Stimulated activated naive CD8-positive, alpha-beta T cell treated with anti-CD3 and anti-CD28 coated beads, Interleukin-15, Interleukin-2, amounts not matched to agents 100 U/mL and 50 U/mL, for 24 hours (primary cell): ENCODE measurements at places on chromosomes 5 and 9.

- DNase-seq = no peak
These were observed 319.0 kb upstream of the CDH6 start for GRCh38 chr5:30874241-30875034.

DNA sequence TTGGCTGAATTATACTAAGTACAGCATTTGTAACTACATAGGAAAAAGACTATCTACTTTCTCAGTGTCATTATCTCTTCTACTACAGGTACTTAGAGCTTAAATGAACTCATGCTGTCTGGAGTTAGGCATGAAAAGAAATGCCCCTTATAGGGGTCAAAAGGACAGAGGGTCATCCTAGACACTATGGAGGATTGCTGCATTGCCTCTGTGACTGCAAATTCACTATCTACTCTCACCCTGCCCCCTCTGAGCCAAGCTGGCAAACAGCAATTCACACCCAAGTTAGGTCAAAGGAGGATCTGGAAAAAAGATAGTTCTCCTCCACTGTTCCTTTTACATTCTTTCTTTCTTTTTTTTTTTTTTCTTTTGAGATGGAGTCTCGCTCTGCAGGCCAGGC, 36.7 kb downstream of the ANKRD31 start:
- no peak for DNase-seq

GRCh38 chr5:52789851-52790250, 2.1 kb downstream of the ITGA1 start:
- DNase-seq = no peak

GRCh38 chr9:109001275-109001676, 12.0 kb downstream of the CTNNAL1 start:
- DNase-seq = no peak

- no peak for DNase-seq
These were observed 87.6 kb downstream of the PHF2 start for GRCh38 chr9:93663877-93664548.

GRCh38 chr9:33289936-33290246, 425 bp upstream of the NFX1 start:
- no peak for DNase-seq

GRCh38 chr5:73998489-73998888, 372.5 kb downstream of the ARHGEF28 start:
- no peak for DNase-seq

DNA sequence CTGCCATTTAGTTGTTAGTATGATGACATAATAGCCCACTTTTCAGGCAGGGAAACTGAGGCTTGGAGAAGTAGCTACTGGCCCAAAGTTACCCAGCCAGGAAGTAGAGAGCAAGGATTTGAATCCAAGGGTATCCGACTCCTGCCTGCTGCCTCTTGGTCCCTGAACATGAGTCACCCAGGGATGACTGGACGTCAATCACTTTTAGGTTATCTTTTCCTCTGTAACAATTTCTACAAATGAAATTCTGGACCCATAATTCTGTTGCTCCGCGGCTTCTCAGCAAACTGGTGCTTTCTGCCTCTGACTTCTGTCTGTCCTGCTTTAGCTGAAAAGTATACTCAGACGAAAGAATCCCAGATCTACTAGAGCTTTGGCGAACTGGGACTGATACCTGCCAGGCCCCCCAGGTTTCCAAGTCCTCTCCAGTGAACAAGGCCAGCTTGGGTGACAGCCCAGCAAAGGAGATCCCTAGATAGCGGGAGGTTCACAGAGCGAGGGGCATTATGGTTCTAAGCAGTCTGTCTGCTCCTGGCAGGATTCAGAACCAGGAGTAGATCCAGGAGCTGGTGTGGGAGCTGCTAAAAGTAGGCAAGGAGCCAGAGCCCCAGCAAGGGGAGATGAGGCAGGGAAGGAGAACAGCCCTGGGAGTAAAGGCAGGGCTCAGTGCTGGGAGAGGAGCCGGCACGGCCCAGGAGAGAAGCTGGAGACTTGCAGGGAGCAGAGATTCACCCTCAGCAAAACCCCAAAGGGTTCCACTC, 20.6 kb downstream of the OLFML2A start:
- DNase-seq = no peak

DNA sequence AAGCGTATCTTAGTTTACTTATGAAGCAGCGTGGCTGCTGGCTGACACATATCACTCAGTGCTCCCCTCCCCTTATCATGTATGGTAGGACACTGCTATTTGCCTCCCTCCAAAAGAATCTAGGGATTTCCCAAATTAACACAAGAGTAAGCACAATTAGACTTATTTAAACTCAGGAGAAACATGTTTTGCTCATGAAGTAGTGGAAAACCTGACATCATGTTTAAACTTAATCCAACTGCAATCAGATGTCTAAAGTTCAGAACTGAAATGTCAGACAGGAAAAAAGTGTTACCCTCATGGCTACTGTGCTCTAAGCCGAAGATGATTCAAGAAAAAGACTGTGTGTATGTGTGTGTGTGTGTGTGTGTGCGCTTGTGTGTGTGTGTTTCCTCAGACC, 324.1 kb upstream of the TNC start:
- no peak for DNase-seq

DNA sequence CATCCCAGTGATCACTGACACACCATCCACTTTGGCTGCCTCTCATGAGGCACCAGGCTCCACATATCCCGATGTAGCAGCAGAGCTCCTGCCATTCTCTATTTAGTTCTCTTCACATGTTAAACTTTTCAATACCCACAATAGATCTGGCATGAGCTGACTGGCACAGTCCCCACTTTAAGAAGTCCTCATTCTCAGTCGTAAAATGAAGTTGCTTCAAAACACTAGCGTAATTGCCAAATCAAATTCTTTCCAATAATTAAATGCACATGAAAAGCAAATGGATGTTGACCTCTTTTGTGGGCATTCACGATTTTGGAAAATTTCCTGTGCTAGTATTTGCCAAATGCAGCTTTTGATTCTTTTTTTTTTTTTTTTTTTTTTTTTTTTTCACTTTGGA, 32.4 kb downstream of the HAPLN1 start:
- no peak for DNase-seq

DNA sequence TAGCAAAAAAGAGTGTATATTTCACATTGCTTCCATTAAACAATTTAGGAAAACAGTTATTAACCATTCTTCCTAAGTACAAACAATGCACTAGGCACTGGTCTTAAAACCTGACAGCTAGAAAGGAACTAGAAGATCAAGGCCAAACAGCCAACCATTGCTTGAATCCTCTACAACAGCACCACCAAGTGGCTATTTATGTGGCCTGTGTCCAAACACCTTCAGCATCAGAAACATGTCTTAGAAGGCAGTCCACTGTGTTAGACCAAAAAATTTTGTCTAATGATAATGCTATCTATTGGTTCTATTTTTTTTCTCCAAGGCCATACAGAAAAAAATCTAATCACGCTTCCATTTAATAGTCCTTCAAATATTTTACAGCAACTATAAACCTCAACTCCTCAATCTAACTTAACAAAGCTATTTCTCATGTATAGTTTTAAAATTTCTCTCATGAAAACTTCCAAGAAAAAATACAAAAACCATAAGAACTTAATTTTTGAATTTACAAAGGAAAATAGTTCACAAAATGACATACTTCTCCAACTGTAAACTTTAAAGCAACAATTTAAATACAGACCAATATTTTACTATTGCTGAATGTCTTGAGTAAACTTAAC, 36.1 kb downstream of the CAAP1 start:
- DNase-seq = no peak

DNA sequence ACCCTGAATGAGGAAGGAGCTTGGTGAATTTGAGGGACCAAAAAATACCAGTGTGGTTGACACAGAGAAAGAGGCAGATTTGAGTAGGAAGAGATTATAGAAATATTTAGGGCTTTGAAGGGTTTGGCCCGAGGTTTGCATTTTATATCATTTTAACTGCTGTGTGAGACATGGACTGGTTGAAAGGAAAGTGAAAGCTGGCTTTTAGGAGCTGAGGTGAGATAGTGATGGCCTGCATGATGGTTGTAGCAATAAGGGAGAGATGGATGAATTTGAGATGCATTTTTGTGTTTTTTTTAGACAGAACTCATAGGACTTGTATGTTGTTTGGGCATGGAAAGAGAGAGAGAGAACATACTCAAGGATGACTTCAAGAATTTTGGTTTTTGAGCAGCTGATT, 21.7 kb downstream of the FER start:
- DNase-seq = no peak

DNA sequence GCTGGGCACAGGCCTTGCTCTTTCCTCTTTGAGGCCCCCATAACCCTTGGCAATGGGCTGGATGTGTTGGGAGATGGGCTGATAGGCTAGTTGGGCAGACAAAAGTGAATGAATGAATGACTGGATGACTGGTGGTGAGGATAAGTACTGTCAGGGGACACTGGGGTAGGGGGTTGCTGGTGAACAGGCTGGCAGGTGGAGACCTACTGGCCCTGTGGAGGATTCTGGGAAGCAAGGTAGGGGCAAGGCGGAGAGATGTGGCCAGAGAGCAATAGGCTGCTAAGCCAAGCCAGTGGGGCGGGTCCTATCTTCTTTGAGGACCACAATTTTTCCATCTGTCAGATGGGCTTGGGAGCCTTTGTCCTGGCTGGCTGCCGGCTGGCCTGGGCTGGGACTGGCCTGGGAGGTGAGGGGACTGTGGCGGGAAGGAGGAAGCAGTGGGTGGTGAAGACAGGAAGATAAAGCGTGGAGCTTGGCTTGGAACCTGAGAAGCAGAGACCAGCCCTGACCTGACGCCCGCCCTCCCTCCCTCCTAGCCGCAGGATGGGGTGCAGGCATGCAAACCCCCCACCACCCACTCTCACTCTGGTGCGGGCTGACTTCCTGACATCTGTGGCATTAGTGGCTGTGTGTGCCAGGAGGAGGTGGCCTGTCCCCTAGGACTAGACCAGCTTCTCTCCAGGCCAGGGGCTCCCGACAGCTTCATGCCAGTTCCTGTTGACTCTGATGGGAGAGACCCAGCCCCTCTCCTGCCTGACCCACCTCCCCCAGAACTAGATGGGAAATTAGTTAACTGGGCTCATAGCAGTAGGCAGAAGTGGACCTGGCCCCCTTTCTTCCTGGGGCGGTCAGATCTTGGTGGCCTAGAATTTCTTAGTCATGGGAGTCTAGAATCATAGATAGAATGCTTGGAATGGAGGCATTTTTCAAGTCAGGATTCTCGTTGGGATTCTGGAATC, 9.5 kb downstream of the CXXC5 start:
- DNase-seq = no peak

GRCh38 chr5:42719034-42719433, 37.6 kb upstream of the CCDC152 start:
- DNase-seq = no peak

DNA sequence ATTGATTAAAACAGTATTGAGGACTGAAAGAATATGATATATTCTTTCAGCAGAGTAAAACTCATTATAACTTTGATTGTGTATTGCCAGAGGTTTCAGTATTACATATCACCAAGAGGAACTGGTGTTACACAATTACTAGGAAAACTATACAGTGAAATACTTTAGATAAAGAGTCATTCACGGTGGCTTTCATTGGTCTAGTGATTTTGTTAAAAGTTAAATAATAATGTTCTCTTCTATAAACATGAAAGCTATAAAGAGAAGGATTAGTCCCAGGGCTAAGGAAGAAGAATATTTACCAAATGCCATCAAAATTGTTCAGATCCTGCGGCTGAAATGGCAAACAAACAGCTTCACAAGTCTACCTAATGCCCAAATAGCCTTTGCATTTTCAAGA, 306.2 kb downstream of the SEMA5A start:
- DNase-seq = no peak

- DNase-seq = no peak
These were observed 428.2 kb downstream of the ANXA1 start for GRCh38 chr9:73579823-73580222.

- DNase-seq = no peak
These were observed 81.1 kb downstream of the PJA2 start for GRCh38 chr5:109328626-109329025.

- DNase-seq = no peak
These were observed 20.2 kb downstream of the RECK start for GRCh38 chr9:36056896-36057295.

GRCh38 chr9:126916909-126917308, 2.3 kb downstream of the RALGPS1 start:
- no peak for DNase-seq

DNA sequence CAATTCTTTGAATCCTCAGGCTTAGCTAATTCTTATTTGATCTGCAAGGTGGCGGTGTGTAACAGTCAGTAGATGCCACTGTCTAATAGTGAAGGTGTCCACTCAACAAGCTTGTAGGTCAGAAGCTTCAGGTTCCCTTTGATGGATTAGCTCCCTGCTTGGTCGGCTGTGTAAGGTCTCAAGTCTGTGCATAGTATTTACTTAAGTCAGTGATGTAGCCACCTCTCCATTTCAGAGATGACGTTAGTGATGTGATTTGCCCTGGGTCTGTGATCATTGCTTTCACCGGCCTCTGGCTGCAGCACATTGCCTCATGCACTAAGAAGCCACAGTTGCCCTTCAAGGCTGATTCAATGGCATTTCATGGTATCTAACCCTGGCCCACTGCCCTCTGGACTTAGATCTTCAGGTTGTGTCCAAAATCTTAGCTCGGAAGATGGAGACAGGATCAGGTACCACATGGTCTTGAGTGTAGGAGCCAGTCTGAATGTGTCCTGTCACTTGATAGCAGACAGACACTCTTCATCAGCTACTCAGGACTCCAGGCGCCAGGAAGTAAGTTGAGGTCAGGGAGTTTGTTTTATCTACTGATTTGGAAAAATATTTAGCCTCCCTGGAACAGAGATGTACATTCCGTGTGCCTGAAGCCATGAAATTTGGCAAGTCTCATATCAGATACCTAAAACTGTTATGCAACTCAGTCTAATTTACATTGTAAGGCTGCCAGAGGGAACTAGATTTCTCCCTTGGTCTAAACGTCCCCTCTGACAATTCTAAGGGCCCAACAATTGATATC, 42.9 kb downstream of the SUB1 start:
- no peak for DNase-seq

- DNase-seq = no peak
These were observed 11.9 kb upstream of the ZNF366 start for GRCh38 chr5:72519111-72519510.

- no peak for DNase-seq
These were observed 121.0 kb upstream of the RGS7BP start for GRCh38 chr5:64384765-64385164.

DNA sequence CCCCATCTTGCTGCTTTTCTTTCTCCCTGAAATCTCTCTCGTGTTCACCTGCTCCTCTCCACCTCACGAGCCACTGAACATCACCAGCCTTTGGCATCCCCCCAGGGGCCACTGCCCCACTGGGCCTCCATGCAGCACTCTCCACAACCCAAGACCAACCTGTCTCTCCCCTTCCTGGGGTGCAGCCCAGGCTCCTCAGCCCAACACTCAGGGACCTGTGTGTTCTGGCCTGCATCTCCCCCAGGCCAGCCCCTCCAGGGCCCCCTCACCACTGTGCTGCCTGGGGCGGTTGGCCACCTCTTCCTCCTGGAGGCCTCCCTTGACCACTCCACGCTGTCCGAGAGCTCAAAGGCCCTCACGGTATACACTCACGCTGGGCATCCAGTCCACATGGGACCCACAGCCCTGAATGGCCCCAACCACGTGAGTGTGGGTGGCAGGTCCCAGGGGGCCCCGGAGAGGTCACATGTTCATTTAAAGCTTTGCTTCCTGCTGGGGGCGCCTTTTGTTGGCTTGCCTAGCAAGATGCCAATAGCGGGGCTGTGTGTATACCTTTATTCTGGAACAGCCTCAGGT, 453 bp upstream of the DOK3 start:
- DNase-seq = peak; percentile 34

- DNase-seq = no peak
These were observed 50.9 kb downstream of the HMCN2 start for GRCh38 chr9:130316430-130316829.
